ENCODE measurements at places on chromosomes 1 and 21.

DNA sequence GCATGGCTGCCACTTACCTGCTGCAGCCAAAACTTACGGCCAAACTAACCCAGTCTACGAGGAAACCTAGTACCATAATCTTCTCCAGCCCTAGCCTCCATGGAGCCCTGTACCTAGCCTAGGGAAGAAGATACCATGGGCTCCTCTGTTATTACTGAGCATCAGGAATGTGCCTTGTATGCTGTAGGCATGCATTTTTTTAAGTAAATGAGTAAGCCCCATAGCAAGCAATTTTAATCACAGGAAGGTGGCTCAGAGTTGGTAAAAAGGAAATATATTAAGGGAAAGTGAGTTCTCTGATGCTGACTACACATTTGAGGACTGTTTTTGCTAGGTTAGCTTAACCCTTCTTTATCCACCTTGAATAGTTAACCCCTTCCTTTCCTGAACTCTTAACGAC is 21.2 kb downstream of the NFASC start:
- no peak for DNase-seq

- DNase-seq, result peak; percentile 89
Observed at GRCh38 chr1:46532498-46533178, 18.8 kb downstream of the KNCN start.

GRCh38 chr1:68210829-68211228 is 21.5 kb downstream of the WLS start:
- no peak for DNase-seq

GRCh38 chr1:79448426-79448825 is 441.9 kb upstream of the ADGRL4 start:
- DNase-seq, result no peak

DNA sequence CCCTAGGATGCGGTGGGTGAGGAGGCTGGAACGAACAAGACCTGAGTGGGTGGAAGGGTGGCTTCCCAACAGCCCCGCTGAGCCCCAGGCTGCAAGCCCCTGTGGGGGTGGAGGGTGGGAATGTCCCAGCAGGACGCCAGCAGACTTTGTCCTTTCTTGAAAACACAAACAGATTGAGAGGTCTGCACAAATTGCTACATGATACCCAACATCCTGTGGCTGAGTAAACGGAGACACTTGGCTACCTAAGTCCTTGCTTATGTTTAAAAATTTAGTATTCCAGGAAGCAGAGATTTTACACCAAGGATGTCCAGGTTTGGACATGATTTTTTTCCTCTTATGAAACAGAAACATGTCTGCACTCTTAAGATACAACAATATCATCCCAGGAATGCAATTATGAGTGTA is 11.8 kb upstream of the F3 start:
- DNase-seq, result no peak

DNA sequence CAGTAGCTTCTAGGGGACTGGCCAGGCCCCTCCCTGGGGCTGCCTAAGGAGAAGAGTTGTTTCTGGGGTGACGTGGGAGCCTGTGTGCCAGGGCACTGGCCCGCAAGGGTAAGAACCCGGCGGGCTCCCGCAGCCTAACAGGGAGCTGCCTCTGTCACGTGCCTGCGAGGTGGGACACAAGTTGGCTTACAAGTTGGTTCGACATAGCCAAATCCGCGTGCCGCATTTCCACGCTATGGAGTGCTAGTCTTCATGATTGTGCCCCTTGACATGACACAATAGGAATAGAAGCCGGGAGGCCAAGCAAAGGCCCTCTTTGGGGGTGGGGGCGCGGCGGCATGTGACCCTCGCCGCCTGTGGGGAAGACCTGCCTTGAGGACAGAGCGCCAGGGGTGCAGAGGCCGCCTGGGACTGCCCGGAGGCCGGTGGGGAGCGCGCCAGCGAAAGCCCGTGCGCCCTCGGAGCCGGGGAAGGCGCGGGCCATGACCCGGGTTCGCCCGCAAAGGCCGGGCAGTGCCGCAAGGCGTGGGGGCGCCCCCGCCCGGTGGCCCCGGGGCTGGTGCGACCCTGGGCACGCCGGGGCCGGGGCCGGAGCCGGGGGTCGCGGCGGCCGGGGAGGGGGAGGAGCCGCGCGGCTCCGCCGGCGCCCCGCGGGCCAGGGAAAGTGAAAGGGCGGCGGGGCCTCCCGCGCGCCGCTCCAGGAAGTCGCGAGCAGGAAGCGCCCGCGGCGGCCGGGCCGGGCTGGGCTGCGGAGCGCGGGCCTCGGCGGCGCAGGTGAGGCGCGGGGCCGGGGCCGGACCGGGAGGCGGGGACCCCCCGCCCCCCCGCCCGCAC is at the start of gene SLC37A1:
Gene SLC37A1, plus strand, starts transcription at position 702 of the 834 bp plus-strand sequence. CDS start 4,603 bp downstream, outside the sequence.
- peak; percentile 81 for DNase-seq
